ENCODE measurements at places on chromosomes 7 and 10.

DNA sequence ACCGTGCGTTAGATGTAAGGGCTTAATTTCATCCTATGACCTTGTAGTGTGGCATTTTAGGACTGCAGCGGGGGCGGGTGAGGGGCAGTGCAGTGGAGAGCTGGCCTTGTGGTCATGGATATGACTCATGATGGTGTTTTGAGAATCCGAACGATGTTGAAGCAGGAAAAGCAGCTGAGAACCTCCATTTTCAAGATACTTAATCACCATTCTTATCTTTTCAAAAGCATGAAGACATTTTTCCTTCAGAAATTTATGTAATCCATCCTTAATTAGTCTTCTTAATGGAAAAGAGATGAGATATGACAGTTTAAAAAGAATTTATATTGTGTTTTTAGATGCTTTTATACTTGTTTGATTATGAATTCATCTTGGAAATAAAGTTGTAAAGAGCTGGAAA lies 9.6 kb downstream of the ATP5F1C start:
- no peak for DNase-seq

DNA sequence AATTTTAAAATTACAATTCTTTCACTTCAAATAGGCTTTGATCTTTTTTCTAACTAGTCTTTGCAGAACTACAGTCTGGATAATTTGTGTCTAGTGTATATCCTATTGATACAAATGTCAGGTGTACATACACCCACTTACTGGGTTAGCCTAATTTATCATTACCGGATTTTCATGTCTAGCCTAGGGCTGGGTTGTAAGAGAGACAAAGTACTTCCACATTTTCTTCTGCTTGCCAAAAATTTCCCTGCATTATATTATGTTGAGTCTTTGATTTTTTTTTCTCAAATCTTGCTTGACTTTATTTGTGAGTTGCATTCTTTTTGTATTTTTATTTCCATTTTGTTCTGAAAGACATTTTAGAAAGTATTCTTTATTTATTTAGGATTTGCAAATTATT lies 284.8 kb upstream of the FZD8 start:
- no peak for DNase-seq

- DNase-seq: peak; percentile 9
These were observed 151.5 kb downstream of the ANK3 start for GRCh38 chr10:60237977-60238758.

DNA sequence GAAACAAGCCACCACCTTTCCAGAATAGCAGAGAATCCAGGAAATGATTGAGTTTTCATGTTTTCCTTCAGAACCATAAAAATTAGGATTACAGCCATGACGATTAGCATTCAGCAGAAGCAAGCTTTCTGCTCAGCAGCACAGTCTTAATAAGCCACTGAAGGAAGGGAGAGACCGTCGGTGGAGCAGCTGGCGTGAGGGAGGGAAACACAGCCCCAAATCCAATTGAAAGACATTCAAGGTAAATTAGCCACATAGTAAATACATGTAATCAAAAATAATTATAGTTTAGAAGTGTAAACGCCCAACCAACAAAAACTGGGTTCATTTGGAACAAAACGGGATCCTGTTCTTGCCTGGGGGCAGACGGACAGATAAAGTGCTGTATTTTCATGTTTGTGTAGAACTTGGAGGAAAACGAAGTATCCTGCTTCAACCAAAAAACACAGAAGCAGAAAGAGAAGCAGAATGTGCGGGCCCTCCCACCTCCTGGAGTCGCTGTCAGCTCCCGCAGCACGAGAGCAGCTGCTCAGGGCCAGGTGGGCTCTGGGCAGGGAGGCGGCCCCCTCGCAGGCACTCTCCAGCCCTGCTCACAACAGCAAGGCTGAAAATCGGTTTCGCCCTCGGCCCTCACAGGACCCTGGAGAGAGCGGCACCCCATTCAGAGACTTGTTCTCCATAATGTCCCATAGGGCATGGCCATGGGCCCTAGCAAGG lies 84.9 kb downstream of the TCERG1L start:
- DNase-seq: no peak

DNA sequence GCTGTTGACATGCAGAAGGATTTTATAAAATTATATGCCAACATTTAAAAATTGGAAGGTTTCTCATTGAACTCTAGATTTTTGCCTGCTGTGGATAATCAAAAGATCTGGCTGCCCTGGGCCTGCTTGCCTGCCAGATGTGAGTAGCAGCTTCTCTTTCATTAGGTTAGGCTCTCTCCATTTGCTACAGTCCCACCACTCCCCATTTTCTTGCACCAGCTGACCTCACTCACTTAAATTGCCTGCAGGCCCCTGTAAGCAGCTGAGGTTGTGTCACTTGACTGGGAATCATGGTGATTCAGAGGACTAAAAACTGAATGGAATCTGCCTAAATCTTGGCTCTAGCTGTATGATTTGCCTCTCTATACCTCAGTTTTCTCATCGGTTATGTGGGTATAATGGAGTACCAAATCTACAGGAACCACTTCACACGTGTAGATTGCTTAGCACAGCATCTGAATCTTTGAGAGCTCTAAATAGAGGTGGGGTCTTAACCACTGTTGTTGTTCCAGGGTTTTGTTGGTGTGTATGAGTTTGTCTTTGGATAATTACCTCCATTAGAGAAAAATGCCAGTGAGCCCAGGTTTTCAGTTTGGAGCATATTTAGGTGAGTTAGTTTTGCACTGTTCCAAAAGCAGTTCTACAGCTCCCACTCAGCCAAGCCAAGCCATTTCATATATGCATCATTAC lies 18.6 kb upstream of the RAPGEF5 start:
- DNase-seq: no peak

GRCh38 chr7:81268551-81268950 lies 349.7 kb upstream of the SEMA3C start:
- DNase-seq: no peak

GRCh38 chr7:69108097-69108496 lies 490.2 kb upstream of the AUTS2 start:
- DNase-seq: no peak

DNA sequence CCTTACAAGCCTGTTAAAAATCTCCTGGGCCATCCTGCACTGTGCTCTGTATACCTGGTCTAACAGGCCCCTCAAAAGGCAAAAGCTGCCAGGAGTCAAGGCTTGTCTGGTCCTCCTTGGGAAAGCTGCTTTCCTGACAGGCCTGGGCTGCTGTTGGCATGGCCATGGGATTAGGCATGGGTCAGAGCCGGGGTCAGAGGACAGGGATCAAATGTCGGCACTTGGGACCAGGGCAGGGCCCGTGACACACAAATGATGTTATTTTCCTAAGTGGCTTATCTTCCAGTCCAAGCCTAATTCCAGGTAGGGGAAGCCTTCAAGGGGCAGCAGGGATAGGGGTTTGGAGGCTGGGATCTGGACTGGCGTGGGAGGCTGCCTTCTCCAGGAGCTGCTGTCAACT lies 191.5 kb upstream of the GPR26 start:
- no peak for DNase-seq

DNA sequence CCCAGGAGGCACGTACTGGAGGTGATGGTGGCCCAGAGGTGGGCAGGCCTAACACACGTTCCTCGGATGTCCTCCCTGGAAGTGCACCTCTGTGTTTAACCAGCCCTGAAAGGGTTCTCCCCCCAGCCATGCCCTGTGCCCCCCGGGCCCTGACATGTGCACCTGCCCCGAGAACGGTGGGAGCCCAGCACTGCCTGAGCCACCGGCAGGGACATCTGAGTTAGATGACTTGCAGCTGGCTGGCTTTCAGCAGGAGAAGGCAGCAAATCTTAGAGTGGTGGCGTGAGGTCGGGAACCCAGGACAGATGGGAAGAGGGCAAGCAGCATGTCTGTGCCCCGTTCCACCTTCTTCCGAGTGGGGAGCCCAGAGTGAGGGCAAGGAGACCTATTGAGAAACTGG lies 291.8 kb downstream of the TCERG1L start:
- DNase-seq: no peak

GRCh38 chr7:4297918-4298219 lies 384.2 kb upstream of the FOXK1 start:
- DNase-seq: no peak

DNA sequence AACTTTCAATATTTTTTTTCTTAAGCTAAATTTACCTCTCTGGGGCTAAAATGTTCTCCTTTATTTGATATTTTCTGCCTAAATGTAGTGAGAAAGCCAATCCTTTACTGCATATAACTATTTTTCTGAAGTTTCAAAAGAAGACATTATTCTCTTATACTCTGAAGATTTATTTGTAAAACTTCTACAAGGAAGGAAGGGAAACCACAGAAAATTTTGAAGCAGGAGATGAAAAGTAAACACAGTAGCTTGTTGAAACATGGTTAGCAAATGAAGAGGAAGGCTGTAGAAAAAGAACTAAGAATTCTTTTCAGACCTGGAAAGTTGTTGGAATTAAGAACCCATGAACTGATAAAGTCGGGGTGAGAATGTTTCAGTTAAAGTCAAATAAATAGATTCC lies 330.3 kb downstream of the HGF start:
- no peak for DNase-seq

- DNase-seq: no peak
These were observed 656 bp downstream of the VSTM4 start for GRCh38 chr10:49114718-49115014.

- DNase-seq: no peak
These were observed 136.3 kb upstream of the LAMB4 start for GRCh38 chr7:108266491-108266890.

- DNase-seq: no peak
These were observed 27.6 kb upstream of the RPA3 start for GRCh38 chr7:7745966-7746365.

GRCh38 chr7:124796771-124797170 lies 31.2 kb upstream of the GPR37 start:
- no peak for DNase-seq

GRCh38 chr7:8060241-8060640 lies 91.6 kb downstream of the GLCCI1 start:
- no peak for DNase-seq

- no peak for DNase-seq
These were observed 21.4 kb upstream of the PAX2 start for GRCh38 chr10:100723770-100724530.

DNA sequence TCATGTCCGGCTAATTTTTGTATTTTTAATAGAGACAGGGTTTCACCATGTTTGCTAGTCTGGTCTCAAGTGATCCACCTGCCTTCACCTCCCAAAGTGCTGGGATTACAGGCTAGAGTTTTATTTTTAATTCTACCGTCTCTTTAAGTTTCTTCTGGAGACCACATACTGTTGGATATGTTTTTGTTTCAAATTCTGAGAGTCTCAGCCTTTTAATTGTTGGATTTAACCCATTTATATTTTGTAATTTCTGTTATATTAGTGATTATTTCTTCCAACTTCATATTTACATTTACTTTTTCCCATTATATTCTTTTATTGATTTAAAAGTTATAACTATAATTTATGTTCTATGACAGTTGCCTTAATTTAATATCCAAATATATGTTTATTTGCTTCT lies 139.4 kb downstream of the BMS1 start:
- no peak for DNase-seq

DNA sequence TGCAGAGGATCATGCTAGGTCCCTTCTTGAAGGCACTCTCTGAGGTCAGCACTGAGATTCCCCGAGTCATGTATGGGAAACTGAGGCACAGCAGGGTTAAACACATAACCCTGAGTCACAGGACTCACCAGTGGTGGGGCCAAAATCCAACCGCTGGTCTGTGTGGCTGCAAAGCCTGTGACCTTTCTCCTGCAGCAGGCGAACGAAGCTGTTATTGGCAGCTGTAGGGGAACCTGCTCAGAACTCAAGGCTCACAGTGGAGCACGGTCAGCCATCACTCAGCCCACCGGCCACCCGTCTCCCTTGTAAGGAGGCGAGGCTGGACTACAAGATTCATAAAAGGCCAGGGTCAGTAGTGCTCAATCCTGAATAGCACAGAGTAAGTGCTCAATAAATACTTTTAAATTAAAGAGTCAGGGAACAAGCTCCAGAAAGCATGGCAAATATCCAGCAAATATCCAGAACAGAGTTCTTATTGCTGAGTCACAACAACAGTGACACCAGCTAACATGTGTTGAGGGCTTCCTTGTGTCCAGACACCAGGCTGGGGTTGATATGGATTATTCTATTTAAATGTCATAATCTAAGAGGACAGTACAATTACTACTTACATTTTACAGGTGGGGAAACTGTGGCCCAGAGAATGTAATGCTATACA lies 34.9 kb downstream of the CHST15 start:
- no peak for DNase-seq

DNA sequence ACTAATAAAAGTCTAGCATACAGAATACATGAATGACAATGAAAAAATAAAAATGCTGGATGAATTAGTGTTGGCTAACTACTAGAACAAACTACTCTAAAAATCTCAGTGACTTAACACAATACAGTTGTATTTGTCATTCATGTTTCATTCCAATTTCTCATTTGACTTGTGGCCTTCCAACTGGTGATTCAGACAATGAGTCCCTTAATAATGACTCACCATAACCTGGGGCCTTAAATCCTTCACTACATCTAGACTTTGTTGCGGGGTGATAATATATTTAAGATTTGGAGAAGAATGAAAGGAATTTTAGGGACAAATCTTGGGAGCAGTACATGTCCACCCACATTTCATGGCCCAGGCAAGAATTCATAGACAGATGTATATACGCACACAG lies 90.5 kb upstream of the POM121L12 start:
- DNase-seq: no peak

GRCh38 chr10:27448921-27449320 lies 55.2 kb upstream of the RAB18 start:
- no peak for DNase-seq

- no peak for DNase-seq
These were observed 13.2 kb downstream of the IL2RA start for GRCh38 chr10:6049031-6049400.

- DNase-seq: no peak
These were observed 128.8 kb downstream of the LHPP start for GRCh38 chr10:124590216-124591122.

GRCh38 chr7:30548845-30549244 lies 44.2 kb upstream of the GGCT start:
- peak; percentile 8 for DNase-seq

DNA sequence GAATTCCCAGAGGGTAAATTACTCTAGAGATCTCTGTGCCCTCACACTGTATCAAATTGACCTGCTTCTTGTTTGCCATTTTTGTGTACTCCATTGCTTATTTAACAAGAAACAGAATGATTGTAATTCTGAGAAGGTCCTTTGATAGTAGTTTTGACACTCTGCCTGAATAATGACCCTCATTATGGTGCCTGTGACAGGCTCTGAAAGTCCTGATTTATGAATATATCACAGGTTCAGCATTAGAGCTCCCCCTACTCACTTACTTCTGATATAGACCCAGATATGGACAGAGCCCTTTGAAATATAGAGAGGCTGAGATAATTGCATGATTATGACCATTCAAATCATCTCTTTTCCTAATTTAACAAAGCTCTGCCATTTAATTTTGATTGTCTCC lies 465.2 kb downstream of the MDFIC start:
- no peak for DNase-seq

DNA sequence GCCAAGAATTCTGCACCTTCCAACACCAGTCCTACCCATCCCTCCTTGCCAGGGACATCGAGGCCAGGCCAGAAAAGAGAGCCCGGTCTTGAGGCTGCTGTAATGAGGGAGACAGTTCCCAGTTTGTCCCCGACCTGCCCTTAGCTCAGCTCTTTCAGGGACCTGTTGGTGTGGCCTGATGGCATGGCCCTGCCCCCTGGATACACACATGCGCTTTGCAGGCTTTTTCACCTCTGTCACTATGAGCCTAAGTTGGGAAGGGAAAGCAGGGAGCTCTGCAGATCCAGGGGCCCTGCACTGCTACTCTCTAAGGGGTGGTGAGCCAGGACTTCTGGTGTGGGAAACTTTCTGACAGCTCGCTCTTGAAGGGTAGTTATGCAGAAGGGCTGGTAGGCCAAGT lies 2.1 kb downstream of the SCD start:
- DNase-seq: no peak

All from CD4-positive, alpha-beta T cell treated with Interferon gamma for 1 hour (primary cell).